ENCODE measurements at places on chromosomes 1 and 21.

GRCh38 chr1:63662056-63662836 lies 69.0 kb downstream of the PGM1 start:
- no peak for DNase-seq

DNA sequence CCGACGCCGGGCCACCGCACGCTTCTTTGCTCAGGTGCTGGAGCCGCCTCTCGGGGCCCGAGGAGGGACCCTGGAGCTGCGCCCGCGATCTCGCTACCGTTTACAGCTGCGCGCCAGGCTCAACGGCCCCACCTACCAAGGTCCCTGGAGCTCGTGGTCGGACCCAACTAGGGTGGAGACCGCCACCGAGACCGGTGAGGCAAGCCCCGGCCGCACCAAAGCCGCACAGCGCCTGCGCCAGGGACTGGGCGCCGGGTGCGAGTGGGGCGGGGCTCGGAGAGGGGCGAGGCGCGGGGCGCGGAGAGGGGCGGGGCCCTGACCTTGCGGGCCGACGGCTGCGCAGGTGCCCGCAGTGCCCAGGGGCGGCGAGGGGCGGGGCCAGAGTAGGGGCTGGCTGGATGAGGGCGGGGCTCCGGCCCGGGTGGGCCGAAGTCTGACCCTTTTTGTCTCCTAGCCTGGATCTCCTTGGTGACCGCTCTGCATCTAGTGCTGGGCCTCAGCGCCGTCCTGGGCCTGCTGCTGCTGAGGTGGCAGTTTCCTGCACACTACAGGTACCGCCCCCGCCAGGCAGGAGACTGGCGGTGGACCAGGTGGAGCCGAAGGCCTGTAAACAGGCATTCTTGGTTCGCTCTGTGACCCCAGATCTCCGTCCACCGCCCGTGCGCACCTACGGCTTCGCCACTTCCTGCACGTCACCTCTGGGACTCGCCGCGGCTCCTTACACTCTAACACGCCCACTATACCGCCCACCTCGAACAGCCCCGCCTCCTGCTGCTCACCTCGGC lies 9.8 kb upstream of the CDC20 start:
- DNase-seq = peak; percentile 94

DNA sequence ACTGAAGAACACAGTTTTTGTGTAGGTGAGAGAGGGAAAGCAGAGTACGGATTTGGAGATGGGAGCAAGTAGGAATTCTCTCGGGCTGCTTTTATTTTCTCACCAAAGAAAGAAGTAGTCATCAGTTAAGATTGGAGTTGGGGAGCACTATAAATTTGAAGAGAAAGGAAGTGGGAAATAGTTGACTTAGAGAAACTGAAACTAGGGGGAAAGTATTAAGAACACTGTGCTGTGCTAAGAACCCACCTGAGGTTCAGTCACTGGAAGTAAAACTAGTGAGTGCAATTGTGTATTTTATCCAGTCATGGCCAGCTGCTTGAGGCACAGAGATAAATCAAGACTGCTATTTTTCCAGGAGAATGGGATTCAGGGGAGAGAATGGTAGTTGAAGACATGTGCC lies 37.4 kb downstream of the CLCC1 start:
- DNase-seq = no peak

GRCh38 chr1:234913771-234914170 lies 214.9 kb downstream of the TOMM20 start:
- no peak for DNase-seq
